ENCODE measurements at places on chromosomes 1 and 21.

- no peak for DNase-seq
Observed at GRCh38 chr1:239308701-239309333, 77.6 kb upstream of the CHRM3 start.

GRCh38 chr1:25079048-25079447 lies 149.0 kb upstream of the RUNX3 start:
- DNase-seq = no peak

GRCh38 chr1:2443277-2444137 lies 31.1 kb upstream of the PEX10 start:
- DNase-seq = no peak

GRCh38 chr1:222454782-222455181 lies 93.1 kb downstream of the HHIPL2 start:
- no peak for DNase-seq

GRCh38 chr1:83026745-83027144 lies 972.2 kb downstream of the TTLL7 start:
- DNase-seq = no peak

DNA sequence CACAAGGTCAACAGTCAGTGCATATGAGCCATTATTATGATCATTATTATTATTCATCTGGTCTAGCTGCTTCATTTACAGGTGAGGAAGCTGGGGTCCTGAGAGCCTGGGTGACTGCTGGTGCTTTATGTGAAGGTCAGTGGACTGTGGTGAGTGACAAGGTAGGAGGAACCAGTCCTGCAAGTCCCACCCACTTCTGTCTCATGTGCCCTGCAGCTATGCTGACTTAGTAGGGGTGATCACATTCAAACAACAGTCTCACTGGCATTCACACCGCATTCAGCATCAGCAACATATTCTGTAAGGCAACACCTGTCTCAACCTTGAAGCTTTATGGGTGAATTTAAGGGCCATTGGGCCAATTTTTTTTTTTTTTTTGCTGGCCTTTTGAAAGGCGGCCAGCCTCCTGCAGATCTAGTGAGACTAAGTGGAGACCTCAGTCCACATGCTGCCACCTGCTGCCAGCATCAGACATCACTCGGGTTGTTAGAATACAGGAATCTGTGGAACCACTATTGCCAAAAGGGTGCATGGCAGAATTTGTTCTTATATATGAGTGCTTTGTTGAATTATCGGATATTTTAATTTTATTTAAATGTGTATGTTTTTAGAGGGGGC lies 59.9 kb upstream of the CACNA1E start:
- peak; percentile 11 for DNase-seq

DNA sequence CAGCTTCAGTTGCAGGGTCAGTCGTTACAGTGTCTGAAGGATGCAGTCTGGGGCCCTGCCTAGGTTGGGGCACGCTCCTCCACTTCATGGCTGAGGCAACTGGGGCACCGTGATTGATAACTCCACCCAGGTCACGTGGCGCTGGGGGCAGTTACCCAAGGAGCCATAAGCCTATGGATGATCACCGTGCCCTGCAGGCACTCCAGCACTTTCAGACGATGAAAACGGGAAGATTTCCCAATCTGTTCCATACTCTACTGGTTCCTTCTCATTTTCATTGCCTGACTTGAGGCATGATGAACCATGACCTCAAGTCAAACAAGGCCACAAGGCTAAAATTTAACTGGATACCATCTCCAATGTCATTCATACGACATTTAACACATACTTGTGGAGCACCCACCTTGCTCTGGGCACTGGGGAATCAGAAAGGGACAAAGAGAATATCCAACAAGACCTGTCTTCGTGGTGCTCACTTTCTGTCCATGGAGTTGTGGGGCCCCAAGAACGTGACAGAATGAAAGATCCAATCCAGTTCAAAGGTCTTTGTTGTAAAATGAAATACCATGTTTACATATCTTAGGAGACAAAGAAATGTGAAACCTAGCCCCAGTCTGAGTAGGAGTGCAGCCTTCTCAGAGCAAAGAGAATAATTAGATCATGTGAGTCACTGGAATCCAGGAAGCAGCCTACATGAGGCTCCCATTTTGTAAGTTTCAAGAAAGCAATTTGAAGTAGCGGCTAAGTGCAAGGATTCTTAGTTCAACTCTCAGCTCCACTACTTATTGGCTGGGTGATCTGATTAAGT lies 39.4 kb upstream of the SPOCD1 start:
- DNase-seq = no peak

- DNase-seq = peak; percentile 31
Observed at GRCh38 chr1:164440232-164440631, 118.8 kb upstream of the PBX1 start.

- no peak for DNase-seq
Observed at GRCh38 chr1:153793973-153794615, 18.9 kb downstream of the SLC27A3 start.

GRCh38 chr1:184576822-184577221 lies 177.8 kb downstream of the EDEM3 start:
- DNase-seq = no peak

DNA sequence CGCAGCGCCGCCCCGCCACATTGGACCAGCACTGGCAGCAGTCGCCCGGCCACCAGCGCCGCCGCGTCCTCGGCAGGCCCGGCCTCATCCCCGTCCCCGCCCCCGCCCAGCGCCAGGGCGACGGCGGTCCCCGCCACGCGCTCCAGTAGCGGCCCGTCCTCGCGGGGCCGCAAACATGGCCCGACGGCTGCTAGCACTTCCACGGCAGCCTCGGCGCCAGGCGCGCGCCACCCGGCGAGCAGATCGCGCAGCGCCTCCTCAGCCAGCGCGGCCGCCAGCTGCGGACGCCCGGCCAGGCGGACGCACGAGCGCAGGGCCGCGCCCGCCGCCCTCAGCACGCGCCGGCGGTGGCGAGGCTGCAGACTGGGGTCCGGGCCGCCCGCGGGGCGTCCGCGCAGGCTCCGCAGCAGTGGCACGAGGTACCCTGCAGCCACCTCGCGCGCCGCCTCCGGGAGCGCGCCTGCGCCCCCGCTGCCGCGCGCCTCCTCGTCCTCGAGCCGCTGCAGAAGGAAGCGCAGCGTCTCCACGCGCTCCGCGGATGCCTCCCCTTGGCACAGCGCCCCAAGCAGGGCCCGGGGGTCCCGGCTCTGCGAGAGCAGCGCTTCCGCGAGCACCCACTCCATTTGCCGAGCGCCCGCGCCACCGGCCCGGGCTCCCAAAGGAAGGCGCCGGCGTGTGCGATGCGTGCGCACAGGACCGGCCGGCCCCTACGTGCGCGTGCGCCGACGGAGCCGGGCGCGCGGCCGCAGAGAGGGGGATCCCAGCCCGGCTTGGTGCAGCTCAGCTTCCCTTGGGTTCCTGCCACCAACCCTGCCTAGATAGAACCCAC lies at the start of gene TARBP1:
TSS of gene TARBP1 (minus strand) at position 699 of the 829 bp plus-strand sequence. CDS start at position 623, 76 bp downstream.
- DNase-seq = peak; percentile 30

DNA sequence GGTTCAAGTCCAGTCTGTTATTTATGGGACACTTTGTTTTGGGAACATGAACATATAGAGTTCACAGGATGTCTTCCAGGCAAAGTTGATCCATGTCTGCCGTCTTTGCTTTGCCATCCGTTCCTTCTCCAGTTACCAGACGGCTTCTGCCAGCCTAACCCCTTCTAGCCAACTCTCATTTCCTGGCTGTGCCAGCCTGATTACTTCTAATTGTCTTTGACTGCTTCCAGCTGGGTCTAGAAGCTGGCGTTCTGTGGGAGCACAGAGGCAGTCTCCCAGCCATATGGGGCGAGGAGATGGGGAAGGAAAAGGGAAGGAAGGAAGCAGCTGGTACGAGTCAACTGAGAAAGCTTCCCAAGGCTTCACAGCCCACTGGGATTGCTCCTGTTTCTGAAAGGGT lies 3.1 kb upstream of the HUNK start:
- no peak for DNase-seq

GRCh38 chr21:32320726-32321125 lies 22.1 kb downstream of the MRAP start:
- no peak for DNase-seq

- no peak for DNase-seq
Observed at GRCh38 chr1:53127546-53127945, 14.9 kb downstream of the SLC1A7 start.

GRCh38 chr1:8914466-8914865 lies 31.2 kb upstream of the CA6 start:
- no peak for DNase-seq

DNA sequence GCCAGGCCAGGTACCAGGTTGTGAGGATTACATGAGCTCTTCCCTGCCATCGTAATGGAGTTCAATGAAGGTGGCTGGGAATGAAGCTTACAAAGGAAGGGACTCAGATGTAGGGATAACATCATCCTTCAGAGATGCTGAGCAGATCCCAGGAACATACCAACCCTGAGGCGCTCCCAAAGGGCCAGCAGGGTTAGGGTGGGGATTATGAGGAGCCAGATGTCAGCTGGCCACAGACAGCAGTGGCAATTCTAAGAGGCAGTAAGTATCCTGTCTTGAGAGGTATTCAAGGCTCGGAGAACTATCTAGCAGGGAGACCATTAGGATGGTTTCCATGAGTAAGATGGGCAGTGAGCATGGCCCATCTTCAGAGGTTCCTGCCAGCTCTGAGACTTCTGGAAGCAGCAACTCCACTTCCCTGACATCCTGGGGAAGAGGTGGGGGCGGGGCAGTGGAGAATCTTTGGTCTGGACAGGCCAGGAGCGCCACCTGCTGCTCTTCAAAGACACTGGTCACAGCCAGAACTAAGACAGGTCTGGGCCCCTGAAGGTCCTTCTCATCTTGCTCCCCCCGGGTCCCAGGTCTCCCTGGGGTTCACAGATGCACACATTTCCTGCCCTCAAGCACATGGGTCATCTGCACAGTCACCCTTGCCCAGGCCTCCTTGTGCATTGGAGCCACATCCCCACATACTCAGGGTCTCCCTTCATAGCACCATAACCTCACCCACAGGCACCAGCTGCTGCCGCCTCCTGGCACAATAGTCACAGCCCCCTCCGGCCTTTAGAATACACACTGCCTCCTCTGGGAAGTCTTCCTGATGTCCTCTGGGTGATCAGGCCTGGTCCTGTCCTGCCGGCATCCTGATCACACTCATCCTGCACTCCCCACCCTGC lies 2.7 kb upstream of the SDC3 start:
- no peak for DNase-seq

GRCh38 chr1:155174324-155175280 lies 953 bp downstream of the TRIM46 start:
- DNase-seq = no peak

DNA sequence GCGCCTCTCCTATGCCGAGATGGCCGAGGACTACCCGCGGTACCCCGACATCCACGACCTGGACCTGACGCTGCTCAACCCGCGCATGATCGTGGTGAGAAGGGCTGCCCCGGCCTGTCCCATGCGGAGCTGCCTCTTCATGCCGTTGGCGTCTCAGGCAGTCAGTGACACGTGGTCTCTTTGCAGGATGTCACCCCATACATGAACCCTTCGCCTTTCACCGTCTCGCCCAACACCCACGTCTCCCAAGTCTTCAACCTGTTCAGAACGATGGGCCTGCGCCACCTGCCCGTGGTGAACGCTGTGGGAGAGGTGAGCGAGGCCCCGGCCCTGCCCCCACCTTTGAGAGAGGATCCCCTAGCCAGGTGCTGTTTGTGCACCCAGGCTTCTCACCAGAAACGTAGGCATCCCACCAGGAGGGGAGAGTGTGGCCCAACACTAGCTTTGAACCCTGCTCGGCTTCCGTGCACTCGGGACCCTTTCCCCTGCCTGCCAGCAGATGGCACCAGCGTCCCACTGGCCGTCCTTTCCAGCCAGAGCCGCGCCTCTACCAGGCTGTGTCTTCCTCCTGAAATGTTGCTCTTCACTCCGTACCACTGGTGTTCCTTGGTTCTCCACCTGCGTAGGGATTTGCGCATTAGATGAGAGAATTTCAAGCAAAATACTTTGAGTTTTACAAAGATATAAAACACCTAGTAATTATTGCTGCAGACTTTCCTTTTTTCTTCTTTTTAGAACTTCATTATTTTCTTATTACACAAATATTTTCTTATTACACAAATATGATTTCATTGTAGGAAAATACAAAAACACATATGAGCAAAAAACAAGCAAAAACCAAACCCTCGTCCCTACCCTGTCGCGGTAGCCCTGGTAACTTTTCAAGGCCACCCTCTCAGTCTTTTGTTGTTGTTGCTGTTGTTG lies 9.0 kb downstream of the NPPA start:
- DNase-seq = no peak

Measured in retinal pigment epithelial cell (primary cell).